Myocyte (in vitro differentiated cells): ENCODE measurements at places on chromosomes 6 and 20.

- no peak for DNase-seq
Measured at GRCh38 chr6:167841981-167842380, 15.3 kb downstream of the AFDN start.

- no peak for DNase-seq
Measured at GRCh38 chr6:148649454-148649963, 97.3 kb upstream of the UST start.

GRCh38 chr6:81075974-81076373 lies 676.5 kb downstream of the TENT5A start:
- DNase-seq: peak; percentile 38

DNA sequence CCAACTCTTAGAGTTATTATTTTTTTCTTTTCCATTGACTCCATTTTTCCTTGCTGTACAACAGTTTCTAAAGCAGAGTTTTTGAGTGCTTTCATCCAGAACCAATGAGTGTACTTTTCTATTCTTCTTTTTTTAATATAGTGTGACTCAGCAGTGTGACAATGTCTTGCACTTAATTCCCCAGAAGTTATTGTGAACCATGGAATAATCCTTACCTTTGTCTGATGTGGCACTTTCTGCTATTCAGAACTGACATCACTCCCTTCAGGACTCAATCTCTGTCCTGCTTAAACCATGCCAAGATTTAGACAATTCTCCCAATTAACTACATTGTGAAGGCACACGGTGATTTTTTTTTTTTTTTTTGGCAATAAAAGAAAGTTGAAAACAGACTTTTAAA lies 41.5 kb downstream of the GRIK2 start:
- no peak for DNase-seq
